ENCODE measurements at places on chromosomes 16 and 17. TPM values are rescaled to one million over a fixed set of nuclear protein-coding genes. Genes with fewer than 3 reads are reported as not detected.

DNA sequence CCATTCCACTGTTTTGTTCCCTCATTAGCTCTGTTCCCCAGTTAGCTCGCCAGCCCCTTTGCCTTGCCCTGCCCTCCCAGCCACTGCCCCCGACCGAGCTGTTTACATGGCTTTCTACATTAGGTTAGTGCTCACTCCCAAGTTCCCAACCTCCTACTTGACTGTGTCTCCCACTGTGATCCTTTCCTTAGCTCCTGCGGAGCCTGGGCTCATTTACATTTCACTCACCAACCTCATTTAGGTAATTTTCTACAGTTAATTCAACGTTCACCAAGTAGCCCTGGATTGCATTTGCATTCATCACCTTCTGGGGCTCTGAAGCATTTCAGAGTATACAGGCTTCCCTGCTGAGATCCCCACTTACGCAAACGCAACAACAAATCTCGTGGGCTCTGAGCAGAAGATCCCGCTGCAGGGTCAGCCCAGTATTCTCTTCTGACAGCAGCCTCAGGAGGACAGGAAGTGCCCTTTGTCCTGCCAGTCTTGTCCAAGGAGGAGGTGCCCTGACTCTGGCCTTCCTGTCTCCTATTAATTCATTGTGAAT is 325.8 kb upstream of the CCL2 start:
- DNase-seq = no peak

Gene LPCAT2
- polyA plus RNA-seq = 20.9 TPM

GRCh38 chr17:17892731-17893130 is 55.9 kb upstream of the SREBF1 start:
- no peak for DNase-seq

Gene CCL1
- polyA plus RNA-seq = not detected

GRCh38 chr16:48978501-48978900 is 303.1 kb downstream of the CBLN1 start:
- no peak for DNase-seq

Gene PPM1E
- polyA plus RNA-seq = 2.2 TPM

Gene MYH8
- polyA plus RNA-seq = 3,387 TPM

GRCh38 chr16:70527315-70527996 is 3.8 kb downstream of the SF3B3 start:
- DNase-seq = no peak

Gene ZDHHC7
- 31.5 TPM for polyA plus RNA-seq

GRCh38 chr16:85710732-85711131 is 22.0 kb upstream of the GINS2 start:
- DNase-seq = no peak

- DNase-seq = no peak
Measured at GRCh38 chr16:3759736-3760135, 42.4 kb upstream of the TRAP1 start.

Gene NME4
- 74.0 TPM for polyA plus RNA-seq

Gene TBC1D16
- 37.2 TPM for polyA plus RNA-seq

Gene CACNG3
- polyA plus RNA-seq = not detected

GRCh38 chr17:42317266-42317845 is 29.1 kb downstream of the STAT5A start:
- DNase-seq = no peak

DNA sequence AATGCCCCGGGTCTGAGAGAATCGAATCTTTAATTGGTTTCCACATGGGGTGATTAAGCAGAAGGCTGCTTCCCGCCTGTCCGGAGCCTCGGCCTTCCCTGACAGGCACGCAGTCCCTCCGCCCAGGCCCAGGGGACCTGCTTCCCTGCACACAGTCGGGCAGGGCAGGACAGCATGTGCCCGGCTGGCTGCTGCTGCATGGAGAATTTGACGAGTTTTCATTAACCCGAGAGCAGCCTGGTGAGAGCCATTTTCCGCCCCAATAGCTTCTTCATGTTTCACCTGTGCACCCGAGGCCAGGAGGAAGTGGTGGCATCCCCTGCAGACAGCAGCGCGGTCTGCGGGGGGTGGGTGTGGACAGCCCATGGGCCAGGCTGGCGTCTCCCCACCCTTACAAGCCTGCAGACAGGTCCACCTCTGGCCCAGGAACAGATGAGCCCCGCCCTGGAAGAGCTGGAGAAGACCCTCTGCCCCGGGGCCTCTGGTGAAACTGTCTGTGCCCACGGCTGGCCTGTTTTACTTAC is 67.0 kb downstream of the KLHDC4 start:
- DNase-seq = no peak

DNA sequence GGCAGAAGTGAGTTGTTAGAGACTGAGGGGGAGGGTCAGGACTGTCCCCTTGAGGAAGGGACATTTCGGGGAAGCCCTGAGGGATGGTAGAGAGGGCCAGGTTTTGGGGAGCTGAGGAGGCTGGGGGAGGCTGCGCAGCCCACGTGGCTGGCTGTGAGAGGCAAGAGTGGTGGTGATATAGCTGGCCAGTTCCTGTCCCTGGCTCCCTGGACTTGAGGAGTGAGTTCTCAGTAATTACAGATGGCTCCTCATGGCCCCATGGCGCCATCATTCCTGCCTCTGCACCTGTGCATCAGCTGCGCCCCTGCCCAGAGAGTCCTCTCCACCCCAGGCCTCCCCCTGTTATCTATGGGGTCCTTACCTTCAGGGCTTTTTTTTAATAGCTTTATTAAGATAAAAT is 30.3 kb downstream of the MPRIP start:
- no peak for DNase-seq

DNA sequence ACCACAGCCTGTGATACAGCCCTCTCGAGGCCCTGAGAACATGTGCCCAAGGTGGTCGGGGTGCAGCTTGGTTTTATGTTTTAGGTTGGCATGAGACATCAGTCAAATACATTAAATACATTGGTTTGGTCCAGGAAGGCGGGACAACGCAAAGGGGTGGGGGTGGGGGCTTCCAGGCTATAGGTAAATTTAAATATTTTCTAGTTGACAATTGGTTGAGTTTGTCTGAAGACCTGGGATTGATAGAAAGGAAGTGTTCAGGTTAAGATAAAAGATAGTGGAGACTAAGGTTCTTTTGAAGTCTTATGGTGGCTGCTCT is 1.2 kb upstream of the ZKSCAN2 start:
- DNase-seq = no peak

Gene KRTAP4-6
- polyA plus RNA-seq = not detected

- DNase-seq = peak; percentile 92
Measured at GRCh38 chr17:42311240-42312034, 23.1 kb downstream of the STAT5A start.
